ENCODE measurements at places on chromosomes 16 and 17.
A peak's percentile ranks its signal among the peaks of the same experiment; 100 is the strongest.

DNA sequence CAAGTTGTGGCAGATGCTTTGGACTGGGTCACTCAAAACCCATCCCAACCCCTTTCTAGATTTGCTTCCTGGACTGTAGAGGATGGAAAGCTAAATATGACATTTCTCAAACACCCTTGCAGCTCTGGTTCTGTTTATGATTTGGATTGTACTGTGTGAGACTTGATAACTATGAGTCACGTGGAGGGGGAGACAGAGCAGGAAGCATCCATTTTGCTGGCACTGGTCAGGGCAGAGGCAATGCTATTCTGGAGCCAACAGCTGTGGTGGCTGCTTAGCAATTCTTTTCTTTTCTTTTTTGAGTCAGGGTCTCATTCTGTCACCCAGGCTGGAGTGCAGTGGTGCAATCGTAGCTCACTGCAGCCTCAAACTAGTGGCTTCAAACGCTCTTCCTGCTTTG is 13.6 kb upstream of the TERF2 start:
- DNase-seq, result peak; percentile 59

DNA sequence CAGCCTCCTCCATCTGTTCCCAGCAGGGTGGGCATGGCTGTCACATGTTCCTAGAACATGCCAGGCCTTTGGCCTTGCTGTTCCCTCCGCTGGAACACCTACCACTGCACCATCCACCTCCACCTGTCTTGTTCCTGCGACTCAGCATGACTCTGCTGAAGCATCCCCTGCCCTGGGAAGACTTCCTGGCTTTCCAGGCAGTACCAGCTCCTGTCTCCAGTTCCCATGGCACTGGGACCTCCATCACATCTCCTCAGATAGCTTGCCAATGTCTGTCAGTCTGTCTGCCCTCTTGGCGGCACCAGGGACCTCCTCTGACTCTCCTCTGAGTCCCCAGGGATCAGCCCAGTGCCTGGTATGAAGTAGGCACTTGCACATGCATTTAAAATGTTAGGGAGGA is 15.7 kb downstream of the PDP2 start:
- DNase-seq, result no peak

GRCh38 chr16:27321013-27321915 is 7.5 kb downstream of the IL4R start:
- DNase-seq, result no peak

GRCh38 chr16:4388271-4389021 is 16.8 kb downstream of the VASN start:
- DNase-seq, result no peak

DNA sequence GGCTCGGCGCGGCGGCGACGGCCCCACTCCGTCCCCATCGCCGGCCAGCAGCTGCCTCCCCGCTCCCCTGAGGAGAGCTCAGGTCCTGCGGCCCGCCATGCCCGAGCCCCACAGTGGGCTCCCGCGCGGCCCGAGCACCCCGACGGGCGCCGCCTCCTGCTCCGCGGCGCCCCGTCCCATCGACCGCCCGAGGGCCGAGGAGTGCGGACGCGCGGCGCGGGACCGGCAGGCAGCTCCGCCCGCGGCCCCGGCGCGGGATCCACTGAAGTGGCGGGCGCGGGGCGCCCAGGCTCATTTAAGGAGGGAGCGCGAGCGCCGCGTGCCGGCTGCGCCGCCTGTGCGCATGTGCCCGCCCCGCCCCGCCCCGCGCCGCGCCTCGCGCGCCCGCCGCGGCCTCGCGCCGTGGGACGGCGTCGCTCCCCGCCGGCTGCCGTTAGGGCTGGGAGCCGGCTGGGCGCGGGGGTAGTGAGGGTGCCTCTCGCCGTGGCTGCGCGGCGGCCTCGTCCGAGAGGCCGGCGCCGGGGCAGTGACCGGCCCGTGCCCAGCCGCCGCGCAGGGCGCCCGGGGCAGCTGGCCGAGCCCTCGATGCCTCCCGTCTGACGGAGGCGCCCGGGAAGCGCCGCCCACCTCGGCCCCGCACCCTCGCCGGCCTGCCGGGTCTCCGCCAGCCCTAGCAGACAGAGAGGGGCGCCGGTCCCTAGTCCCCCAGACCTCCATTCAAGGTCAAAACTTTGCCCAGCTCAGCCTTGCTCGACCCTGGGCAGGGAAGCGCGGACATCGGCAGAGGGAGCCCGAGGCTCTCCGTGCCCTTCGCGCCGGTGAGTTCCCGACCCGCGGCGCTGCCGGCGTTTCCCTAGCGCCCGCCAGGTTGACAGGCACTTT is at the start of gene NETO2:
TSS of gene NETO2 (minus strand) at position 269 of the 882 bp plus-strand sequence. CDS start 333 bp downstream, outside the sequence.
- peak; percentile 79 for DNase-seq

DNA sequence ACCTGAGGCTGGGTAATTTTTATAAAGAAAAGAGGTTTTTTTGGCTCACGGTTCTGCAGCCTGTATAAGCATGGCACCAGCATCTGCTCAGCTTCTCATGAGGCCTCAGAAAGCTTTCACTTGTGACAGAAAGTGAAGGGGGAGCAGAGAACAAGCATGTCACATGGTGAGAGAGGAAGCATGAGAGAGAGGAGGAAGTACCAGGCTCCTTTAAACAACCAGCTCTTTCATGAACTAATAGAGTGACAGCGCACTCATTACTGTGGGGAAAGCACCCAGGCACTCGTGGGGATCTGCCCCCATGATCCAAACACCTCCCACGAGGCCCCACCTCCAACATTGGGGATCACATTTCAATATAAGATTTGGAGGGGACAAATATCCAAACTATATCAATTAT is 86.8 kb downstream of the USP32 start:
- DNase-seq, result peak; percentile 78

DNA sequence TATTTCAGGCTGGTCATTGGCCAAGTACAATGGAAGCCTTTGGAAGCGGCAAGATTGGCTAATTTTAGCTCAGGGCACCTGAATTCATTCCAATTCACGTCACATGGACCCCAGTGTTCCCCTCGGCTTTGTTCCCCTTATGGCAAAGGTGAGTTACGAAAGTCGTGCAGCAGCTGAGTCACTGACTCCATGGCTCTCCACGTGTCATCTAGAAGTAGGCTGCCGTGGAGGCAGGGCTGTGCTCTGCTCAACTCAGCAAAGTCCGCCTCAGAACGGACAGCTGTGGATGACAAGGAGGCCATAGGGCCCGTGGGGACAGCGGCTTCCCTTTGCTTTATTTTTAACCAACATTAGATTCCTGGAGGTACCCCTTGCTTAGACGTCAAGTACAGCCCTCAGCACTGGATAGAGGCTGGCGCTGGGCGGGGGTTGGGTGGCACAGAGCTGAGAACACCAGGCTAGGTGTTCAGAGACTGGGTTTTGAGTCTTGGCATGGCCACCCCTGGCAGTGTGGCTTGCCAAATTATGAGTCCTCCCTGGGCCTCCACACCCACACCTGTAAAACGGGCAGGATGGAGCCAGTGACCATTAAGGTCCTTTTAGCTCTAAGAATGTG is 23.6 kb downstream of the ADAD2 start:
- DNase-seq, result peak; percentile 57

GRCh38 chr16:69852815-69853214 is 90.7 kb downstream of the WWP2 start:
- DNase-seq, result no peak

- no peak for DNase-seq
These were observed 562.8 kb downstream of the MAF start for GRCh38 chr16:79037521-79038373.

- no peak for DNase-seq
These were observed 9.7 kb downstream of the NEUROD2 start for GRCh38 chr17:39598047-39598481.

DNA sequence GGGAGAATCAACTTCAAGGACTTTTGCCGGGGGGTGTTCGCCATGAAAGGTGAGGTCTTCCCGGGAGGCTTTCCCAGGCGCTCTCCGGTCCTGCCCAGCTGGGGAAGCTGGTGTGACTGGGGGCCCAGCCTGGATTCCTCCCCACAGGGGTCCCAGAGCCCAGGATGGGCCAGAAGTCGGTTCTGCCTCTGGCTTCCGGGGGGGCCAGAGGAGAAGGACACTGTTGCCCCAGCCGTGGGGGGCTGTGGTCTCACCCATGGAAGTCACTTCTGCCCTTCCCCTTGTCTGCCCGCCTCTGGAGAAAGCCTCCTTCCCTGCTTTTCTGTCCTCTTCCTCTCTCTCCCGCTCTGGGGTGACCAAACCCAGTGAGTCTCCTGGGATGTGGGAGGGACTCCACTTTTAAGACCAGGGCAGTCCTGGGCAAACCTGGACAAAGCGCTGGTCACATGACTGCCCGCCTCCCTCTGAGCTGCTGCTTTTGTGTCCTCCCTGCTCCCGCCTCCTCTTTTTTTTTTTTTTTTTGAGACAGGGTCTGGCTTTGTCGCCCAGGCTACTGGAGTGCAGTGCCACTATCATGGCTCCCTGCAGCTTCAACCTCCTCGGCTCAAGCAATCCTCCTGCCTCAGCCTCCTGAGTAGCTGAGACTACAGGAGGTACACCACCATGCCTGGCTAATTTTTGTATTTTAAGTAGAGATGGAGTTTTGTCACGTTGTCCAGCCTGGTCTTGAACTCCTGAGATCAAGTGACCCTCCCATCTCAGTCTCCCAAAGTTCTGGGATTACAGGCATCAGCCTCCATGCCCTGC is 40.6 kb downstream of the RAB11FIP4 start:
- DNase-seq, result no peak

DNA sequence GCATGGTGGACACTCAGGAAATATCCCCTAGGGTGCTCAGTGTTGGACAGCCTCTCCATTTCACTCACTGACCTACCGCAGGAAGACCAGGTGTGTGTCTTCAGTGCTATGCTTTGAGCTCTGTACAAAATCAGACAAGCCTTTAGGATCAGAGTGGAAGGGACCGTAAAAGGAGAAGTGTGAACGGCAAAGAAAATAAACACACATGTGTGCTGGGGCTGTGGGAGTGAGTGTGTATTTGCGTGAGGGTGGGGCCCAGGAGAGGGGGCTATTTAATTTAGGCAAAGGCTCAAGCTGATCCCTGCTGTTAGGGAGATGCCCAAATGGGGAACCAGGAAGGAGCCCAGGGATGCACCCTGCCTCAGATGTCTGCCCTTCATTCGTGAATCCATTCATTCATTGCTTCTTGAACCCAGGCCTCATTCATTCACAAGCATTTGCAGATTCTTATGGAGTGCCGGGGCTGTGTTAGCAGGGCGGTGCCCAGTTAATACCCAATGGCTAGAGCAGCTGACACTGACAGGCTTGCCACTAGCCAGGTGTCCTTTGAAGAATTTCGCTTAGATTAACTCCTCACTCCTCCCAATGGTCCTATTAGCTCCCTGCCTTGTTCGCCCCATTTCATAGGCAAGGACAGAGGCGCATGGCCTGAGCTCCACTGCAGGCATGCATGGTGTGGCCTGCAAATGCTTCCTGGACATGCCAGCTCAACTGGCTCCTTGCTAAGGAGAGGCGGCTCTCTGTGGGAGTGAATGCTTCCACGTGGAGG is 296.7 kb upstream of the FOXF1 start:
- peak; percentile 28 for DNase-seq

GRCh38 chr17:27993723-27994310 is 48.7 kb upstream of the NLK start:
- peak; percentile 27 for DNase-seq

DNA sequence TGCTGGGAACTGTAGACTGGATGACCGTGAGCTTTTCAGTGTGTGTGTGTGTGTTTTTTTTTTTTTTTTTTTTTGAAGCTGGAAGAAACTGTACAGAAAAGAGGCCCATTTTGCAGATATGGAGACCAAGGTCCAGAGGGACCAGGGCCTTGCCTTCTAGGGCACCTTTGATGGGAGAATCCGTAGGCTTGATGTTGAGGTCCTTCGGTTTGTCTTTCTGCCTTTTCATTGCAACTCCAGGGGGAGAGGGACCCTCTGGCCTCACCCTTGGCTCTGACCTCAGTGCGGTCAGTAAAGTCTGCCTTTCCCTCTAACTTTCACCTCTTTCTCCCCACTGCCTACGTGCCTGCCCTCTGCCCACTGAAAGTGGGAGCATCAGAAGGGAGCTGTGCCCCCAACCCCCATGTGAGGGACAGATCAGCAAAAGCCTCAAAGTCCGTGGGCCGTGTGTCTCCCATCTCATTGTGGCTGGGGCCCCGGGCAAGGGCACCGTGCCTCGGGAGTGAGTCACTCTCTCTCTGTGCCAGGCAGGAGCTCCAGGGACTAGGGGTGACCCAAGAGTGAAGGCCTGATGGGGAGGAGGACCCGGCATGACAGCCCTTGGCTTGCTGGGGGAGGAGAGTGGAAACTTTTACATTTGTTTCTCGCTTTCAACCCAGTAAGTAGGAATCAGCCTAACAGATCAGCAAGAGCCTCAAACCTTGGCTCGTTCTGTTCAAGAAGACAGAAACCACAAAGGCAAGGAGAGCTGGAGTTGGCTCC is 123.6 kb downstream of the CMIP start:
- peak; percentile 64 for DNase-seq

DNA sequence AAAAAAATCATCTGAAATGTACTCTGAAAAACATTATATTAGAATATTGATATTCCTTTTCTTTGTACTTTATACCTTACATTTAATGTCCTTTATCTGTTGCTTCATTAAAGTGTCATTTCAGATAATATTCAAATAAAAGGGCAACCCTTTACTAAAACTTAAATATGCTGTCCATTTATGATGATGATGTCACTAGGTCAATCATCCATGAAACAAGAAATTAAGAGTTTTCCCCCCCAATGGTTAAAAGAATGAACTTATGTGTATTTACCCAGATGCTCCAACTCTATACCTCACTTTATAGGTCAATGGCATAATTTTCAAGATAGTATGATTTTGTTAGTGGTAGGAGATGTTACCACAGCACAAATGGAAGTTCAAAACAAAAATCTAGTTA is 15.3 kb downstream of the APPBP2 start:
- no peak for DNase-seq

DNA sequence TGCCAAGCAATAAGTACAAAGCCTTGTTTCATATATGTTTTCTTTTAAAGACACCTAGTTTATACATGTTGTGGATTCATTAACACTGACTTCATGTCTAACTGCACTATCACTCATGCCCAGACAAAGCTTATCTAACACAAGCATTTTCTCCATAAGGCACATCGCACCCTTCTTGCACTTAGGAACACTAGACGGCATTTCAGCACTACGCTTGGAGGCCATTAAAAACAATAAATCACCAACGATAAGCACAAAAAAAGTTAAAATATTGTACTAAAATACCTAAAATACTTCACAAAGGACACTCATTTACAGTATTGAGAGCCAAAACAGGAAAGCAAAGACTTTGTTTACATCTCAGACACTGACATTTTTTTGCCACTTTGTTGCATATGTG is 39.0 kb upstream of the TEKT3 start:
- DNase-seq, result no peak

GRCh38 chr17:19753051-19753509 is 5.0 kb upstream of the ALDH3A1 start:
- peak; percentile 67 for DNase-seq

DNA sequence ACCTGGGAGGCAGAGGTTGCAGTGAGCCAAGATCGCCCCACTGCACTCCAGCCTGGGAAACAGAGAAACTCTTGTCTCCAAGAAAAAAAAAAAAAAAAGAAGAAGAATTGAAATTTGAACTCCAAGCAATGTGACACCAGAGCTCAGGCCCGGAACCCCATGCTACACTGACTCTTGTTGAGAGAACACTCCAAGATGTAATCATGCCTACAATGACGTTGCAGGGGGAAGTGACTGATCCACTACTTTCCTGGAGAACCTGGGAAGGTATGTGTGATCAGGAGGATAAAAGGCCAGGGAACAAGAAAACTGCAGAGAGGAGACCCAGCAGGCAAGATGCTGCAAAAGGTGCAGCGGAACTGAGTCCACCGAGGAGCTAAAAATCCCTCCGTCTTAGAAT is 57.9 kb downstream of the ADCY9 start:
- DNase-seq, result no peak

GRCh38 chr17:32142857-32143526 is 690 bp downstream of the RHOT1 start:
- DNase-seq, result peak; percentile 72

- DNase-seq, result no peak
These were observed 6.5 kb upstream of the ZNF469 start for GRCh38 chr16:88375996-88376834.
